AML-193 (cell line): ENCODE measurements at places on chromosomes 1 and 21.

GRCh38 chr1:17545356-17545755 is 5.9 kb downstream of the ARHGEF10L start:
- no peak for DNase-seq

- peak; percentile 8 for DNase-seq
Observed at GRCh38 chr1:201551877-201552731, 13.2 kb downstream of the NAV1 start.

DNA sequence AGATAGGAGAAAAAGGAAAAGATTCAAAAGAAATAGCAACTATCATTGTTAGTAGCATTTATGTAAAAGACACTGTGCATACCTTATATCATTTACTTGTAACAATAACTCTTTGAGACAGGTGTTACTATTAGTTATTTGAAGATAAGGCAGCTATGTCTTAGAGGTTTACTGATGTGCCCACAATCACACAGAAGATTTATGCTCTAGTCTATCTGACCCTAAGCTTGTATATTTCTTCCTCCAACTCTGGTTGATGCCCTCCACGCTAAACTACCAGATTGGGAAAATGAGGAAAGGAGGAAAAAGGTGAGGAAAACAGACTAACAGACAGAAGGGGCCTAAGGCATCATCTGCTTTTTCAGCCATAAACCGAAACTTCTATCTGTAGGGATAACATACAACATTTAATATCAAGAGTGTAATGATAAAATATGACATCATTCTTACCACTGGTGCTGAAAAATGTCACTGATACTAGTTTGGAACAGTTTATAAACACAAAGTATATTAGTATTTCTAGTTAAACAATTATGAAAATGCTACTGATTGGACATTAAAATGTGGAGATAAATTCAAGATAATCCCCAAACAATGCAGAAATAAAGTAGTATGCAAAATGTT is 5.1 kb downstream of the COLGALT2 start:
- no peak for DNase-seq

DNA sequence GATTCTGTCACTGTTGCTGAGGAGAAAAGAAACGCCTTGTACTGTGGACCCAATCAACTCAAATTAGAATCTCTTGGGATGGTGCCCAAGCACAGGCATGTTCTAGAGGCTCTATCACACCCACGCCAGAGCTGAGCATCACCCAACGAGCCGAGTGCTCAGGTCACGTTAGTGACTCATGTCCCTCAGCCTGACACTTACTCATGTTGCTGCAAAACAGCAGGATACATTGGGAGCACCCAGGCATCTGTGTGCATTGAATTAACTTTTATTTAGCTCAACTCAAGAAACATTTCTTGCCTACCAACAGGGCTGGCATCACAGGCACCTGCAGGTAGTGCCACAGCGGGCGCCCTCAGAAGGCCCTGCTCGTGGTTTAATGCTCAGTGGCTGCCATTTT is 149.8 kb downstream of the ETS2 start:
- DNase-seq: no peak

GRCh38 chr1:186948535-186948934 is 119.8 kb downstream of the PLA2G4A start:
- no peak for DNase-seq

DNA sequence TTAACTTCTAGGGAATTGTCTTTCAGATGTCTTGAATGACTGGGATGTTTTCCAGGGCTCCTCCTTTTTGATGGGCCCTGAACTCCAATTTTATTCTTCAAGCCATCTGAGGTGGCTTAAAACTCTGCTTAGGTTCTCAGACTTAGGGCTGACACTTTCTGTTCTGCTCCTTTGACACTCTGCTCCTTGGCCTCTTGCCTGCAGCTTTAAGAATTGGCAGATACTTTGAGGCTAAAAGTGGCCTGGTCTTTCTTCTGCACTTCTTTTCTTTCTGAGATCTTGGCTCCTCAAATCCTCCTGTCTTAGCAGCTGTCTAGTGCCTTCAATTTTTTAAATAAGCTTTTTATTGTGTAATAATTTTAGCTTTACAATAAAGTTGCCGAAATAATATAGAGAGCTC is 294.6 kb downstream of the RPS6KC1 start:
- no peak for DNase-seq

DNA sequence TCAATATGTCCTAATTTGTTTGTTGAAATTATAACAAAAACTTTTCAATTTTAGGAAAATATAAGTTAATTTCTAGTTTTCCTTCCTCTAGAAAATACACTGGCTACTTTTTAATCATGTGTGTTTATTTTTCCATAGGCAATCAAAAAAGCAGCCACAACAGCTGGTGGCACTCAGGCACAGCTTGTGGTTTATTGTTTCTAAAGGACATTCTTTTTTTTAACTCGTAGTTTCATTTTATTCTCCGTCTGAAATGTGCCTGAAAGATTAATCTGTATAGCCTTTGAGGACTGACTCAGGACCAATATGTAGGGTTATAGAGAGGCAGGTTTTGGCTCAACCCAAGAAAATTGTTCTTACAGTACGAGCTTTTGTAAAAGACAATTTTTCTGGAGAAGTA is 20.7 kb upstream of the STX12 start:
- no peak for DNase-seq

DNA sequence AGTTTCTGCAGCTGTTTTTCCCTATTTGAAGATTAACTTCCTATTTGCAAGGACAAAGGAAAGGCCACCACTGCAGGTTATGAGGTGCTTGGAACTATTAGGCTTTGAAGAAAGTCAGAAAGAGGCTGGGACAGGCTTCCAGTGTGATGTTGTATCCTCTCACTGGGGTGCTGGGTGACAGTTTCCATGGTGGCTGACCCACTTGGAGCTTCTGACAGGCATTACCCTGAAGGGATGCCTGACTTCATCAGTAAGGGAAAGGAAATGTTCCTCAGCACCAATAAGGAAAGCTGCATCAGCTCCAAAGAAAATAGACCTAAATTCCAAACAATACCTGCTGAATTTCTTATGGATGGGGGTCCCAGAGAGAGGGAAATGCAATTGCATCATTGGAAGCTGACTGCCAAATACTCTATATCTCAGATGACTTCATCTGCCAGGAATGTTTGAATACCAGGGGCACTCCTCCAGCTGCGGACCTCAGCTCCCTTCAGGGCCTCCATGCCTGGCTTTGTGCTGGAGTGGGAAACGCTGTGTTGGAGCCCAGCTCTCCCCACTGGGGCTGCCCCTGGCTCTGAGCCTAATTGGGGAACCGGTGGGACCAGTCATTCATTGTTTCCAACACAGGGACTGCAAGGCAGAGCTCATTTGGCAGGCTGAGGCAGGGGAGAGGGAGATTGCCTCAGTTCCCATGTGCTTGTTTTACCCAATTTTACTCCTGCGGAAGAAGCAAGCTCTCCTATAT is 76.6 kb downstream of the RGL1 start:
- no peak for DNase-seq

DNA sequence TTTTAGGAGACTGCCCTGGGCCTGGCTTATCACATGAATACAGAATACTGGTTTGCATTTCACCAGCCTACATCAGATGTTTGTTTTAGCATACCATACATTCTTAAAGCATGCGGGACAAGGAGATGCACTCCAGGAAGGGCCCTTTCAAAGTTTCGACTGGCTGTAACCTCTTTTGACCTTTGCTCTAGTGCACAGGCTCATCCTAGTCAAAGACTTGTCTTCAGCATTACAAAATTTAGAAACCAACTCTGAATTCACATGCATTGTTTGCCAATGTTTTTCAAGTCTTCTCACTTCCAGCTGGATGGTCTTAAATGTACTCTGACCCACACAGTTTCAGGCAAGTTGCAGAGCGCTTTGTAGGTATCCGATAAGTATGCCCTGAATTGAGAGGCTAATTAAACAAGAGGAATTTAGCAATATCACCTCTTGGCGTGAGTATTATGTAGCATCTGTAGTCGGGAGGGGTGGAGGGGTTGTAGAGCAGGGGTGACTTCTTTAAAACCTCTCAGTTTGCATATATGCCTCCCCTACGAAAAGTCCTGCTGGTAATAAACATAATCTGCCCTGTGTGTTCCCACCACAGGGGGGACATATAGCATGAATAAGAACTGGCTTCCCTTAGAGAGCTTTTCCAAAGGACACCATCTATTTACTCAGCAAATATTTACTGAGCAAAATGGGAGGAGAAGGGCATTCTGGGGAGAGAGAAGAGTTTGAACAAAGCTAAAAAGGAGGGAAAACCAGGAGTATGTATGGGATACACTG is 24.4 kb upstream of the AHCYL1 start:
- DNase-seq: no peak

DNA sequence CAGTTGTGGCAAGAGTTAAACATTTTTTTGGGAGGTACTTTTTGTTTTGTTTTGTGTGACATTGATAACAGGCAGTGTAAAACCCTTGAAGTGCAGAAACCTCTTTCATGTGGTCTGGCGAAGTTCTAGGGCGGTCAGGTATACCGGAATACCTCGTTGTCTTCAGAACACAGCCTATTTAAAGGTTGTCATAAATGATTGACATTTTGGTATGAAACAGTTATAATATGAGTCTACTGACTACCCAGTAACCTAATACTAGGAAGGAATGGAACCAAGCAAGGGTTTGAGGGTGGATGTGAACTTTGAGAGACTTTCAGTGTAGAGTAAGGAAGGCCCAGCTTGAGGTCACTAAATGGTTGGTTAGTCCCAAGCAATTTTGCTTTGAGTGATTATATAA is 40.5 kb downstream of the PATJ start:
- DNase-seq: no peak

- no peak for DNase-seq
Observed at GRCh38 chr21:46119144-46119636, 21.3 kb downstream of the COL6A2 start.

DNA sequence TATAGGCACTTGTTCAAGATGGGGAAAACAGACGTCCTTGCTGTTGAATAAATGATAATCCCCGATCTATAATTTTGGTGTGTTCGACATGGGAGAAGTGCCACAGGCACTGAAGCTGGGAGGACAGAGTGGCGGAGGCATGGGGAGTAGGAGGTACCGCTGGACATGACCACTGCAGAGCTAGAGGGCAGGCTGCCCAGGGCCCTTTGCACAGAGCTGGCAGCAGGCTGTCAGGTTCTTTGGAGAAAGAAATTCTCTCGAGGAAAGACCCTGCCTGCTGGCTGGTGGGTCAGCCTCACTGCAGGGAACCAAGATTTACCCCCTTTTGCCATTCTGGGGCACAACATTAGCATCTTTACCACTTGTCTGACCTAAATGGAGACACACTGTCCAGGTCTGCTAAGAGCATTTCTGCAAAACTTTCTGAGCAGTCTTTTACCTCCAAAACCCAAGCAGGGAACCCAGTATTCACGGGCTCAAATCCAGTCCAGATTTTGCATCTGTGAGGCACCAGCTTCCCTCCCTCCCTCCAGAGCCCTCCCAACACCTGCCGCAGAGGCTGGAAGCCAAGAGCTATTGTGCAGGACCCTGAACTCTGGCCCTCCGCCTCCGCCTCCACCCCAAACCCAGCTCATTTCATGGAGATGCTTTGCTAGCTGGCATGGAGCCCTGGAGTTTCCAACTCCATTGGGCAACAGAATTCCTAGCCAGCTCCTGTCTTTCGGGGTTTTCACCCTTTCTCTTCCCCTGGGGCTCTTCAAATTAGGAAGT is 142.3 kb downstream of the PLXNA2 start:
- DNase-seq: no peak

DNA sequence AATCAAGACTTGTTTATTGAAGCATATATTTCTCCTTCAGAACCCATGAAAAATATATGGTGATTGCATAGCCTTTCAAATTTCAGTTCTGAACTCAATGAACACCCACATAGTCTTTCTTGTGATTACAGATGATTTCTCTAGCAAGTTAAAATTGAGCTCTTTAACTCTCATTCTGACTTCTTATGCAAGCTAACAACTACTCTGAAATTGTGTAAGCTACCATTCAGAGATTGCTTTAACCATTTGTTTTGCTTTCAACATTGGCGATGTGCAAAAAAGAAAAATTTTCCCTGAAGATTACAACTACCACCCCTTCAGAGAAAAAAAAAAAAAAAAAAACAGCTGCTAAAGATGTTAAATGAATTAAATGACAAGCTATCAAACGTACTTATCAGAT is 193.9 kb downstream of the DAB1 start:
- DNase-seq: no peak

DNA sequence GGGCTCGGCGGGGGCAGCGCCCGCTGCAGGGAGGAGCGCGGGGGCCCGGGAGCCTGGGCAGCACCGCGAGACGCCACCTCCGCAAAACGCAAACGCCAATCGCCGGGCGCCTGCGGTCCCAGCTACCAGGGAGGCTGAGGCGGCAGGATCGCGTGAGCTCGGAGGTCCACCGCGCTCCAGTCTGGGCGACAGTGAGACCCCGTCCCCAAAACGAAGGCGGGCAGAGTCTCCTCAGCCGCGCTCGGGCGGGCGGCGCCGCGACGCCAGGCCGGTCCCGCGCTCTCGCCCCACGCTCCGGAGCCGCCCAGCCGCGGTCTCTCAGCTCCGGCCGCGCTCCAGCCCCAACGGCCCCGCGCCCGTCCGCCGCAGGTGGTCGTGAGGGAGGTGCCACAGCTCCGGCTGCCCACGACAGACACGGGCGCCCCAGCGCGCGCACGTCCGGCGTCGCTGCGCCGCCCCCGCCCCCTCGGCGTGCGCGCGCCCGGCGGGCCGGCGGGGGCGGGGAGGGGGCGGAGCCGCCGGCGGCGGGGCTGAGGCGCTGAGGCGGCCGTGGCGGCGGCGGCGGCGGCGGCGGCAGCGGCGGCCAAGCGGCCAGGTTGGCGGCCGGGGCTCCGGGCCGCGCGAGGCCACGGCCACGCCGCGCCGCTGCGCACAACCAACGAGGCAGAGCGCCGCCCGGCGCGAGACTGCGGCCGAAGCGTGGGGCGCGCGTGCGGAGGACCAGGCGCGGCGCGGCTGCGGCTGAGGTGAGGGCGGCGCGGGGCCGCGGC is at the start of gene ADARB1:
ADARB1 (plus strand) TSS at position 533 of the 770 bp plus-strand sequence. CDS start 97,077 bp downstream, outside the sequence.
- no peak for DNase-seq

DNA sequence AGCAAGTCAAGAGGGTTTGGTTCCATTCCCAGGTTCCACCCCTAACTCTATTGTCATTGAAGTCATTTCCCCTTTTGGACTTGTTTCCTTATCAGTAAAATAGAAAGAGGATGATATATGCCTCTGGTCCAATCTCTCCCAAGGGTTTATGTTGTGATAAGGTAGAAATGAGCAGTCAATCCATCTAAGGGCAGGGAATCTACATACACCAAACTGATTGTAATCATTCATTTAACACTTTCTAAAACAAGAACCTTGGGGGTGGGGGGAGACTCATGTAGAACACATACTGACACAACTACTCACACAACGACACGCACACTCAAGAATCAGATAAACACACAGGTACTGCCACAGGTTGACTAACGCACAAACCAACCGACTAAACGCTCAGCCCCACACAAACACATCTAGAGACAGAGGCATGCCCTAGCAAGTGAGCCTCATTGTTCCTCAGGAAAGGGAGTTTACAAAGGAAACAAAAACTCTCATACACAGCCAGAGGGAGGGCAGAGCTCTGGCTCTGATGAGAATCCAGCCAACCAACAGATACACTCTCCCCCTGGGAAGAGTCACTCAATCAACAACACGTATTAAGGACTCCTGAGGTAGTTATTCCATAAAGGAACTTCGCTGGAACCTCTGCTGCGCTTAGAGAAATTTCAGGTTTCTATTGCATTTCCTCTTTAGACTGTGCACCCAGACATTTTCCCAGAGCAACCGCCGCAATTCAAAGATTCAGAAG is 1.0 kb downstream of the F11R start:
- DNase-seq: no peak

GRCh38 chr1:175892686-175893085 is 149.3 kb upstream of the TNR start:
- no peak for DNase-seq
